ENCODE measurements at places on chromosomes 12 and 14.
A peak's percentile ranks its signal among the peaks of the same experiment; 100 is the strongest.

DNA sequence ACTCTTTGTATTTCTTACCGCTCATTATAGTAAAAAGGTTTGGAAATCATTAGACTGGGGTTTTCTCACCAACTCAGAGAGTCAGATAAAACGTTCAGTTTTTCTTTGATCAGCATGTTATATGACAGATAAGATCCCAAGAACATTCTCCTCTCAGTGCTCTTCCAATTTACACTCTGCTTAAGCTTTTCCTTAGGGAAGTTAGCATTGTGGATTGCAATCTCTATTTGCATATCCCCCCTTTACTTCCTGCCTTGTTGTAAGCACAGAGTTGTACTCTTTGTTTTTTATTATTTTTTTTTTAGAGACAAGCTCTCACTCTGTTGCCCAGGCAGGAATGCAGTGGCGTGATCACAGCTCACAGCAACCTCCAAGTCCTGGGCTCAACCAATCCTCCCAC lies 11.4 kb upstream of the CFAP54 start:
- DNase-seq: no peak

DNA sequence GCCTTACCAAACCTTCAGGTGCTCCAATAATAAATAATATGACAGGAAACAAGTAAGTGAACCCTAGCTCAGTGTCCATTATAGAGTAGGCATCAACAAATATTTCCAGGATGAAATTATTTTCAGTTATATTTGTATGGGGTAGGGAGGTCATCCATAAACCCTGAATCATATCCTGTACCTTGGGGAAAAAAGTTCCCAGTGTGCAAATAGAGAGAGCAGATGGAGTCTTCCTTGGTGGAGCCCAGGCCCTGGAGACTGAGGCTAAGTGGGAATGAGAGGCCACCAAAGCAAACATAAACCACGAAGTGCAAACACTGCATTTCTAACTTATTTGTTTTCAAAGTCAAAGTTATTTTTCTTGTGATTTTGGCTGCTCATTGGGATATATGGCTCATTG lies 8.5 kb upstream of the ERP27 start:
- DNase-seq: no peak

- no peak for DNase-seq
These were observed 7.2 kb upstream of the FNTB start for GRCh38 chr14:64979336-64980074.

DNA sequence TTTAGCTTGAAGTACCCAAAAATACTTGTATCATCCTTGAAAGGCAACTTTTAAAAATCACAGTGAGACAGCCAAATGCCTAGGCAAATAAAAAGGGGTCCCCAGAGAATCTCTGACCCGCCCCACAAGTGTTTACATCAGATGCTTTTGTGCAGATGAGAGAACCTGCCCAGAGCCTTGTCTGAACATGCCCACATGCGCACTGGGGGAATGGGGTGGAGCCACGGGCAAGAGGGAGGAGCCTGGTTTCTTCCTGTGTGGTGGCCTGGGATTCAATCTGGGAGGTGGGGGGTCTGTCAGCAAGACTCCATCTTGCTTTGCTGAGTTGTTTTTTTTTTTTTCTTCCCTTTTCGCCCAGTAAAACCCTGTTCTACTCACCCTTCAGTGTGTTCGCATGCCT lies 381.7 kb upstream of the CCDC196 start:
- DNase-seq: no peak

GRCh38 chr14:103871596-103872480 lies 24.5 kb upstream of the PPP1R13B start:
- DNase-seq: peak; percentile 75

- DNase-seq: no peak
These were observed 87.8 kb upstream of the PSMC1 start for GRCh38 chr14:90168425-90169105.

DNA sequence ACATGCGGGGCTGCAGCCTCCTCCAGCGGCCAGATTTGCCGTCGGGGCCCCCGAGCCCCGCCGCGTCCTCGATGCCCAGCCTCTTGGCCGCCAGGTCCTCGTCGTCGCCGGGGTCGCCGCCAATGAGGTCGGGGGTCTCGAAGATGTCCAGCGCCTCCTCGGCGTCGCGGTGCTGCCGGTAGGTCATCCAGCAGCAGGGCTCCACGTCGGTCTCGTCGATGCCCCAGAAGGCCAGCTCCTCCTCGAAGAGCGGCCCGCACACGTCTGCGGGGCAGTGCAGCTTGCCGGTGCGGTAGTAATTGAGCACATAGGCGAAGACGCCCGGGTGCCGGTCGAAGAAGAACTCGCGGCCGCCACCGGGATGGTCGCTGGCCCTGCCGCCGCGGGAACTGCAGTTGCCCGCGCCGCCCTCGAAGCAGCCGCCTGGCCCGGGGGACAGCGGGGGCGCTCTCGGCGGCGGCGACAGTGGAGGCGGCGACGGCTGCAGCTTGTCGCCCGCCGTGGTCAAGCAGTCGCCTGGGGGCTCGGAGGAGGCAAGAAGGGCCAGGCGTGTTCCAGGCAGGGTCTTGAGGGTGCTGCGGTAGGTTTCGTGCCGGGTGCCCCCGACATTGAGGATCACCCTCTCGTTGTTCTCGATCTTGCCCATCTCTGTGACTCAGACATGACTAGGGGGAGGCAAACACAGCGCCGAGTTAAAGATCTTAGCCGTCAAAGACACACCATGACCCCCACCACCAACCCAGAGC lies 2.1 kb downstream of the KCNC2 start:
- DNase-seq: no peak

- DNase-seq: no peak
These were observed 26.2 kb upstream of the CDKN3 start for GRCh38 chr14:54370323-54371198.

DNA sequence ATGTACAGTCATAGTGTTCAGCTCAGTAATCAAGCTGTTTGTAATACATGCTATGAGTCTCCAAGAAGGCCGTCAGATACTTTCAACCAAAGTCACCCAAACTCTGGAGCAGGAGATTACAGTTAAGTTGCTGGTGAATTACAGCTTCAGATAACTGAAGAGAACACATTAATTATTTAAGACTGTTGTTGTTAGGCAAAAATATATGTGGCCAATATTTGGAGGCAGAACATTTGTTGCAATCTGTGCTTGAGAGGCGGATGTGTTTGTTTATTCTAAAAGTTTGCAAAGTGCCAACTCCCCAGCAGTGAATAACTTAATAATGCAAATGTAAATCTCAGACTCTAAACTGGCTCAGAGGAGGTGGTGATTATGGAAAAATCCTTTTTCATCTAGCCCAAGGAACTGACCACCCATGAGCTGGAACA lies 300.7 kb upstream of the TBX3 start:
- DNase-seq: no peak

DNA sequence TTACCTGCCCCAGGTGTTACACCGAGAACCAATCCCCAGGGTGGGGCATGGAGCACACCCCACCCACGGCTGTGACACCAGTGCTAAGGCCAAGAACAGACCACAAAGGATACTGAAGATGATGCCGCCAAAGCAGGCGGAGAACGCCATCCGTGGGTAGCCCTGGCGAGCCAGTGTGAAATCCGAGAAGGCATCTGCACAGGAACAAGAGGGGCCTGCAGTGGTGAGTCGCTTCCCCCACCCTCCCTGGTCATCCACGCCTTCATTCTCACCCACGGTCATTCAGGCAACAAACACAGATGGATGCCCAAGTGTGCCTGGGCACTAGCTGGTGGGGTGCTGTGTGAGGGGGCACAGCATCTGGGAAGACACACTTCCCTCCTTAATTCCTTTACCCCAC lies 28.5 kb downstream of the SLC8B1 start:
- no peak for DNase-seq

GRCh38 chr12:46518729-46519128 lies 146.2 kb upstream of the SLC38A2 start:
- DNase-seq: no peak

DNA sequence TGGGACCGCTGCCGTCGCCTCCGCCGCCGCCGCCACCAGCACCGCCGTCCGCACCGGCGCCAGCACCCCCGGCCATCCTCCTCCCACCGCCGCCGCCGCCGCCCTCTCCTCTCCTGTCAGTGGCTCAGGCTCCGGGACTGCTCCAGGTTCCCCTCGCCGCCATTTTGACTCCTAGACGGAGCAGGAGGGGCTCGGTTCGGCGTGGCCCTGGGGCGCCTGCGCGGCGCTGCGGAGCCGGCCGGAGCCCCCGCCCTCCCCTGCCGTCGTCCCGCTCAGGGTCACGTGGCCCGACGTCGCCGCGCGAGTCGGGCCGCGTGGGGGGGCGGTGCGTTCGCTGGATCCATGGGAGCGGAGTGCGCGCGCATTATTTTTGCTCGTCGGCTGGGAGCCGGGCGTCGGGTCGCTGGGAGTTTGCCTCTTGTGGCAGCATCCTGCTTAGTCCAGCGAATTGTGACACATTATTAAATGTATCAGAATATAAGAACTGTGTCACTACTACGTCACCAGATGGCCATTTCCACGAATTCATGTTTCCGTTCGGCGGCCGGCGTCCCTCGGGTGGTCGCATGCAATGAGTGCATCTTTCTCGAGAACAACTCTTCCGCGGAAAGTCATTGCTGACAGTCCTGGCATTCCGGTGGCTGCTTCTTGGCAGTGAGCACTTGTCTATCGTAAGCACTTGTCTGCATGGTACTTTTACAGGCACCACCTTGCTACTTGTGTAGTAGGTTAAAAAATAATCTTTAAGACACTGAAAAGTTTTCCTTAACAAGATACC lies at the start of gene BTBD7:
TSS of gene BTBD7 (minus strand) at position 184 of the 778 bp plus-strand sequence. CDS start 36,985 bp downstream, outside the sequence.
- DNase-seq: peak; percentile 93

DNA sequence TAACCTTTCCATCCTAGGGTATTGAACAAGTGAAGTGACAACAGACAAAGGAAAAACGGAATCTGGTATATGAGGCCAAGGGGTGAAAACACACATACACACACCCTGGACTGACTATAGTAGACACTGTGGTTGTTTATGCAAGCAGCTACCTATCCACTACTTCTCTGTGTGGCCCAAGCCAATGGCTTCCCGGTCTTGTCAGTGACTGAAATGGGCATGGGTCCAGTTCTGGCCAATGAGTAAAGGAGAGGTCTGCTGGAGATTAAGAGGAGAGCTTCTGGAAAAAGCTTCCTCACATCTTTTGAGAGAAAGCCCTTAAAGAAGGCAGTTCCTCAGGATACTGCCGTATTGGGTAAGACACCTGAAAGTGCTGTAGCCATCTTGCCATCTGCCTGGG lies 19.3 kb downstream of the MBIP start:
- DNase-seq: no peak

GRCh38 chr12:64825143-64826021 lies 935 bp downstream of the TBC1D30 start:
- DNase-seq: no peak

GRCh38 chr12:117587631-117588287 lies 226.3 kb upstream of the NOS1 start:
- peak; percentile 34 for DNase-seq

DNA sequence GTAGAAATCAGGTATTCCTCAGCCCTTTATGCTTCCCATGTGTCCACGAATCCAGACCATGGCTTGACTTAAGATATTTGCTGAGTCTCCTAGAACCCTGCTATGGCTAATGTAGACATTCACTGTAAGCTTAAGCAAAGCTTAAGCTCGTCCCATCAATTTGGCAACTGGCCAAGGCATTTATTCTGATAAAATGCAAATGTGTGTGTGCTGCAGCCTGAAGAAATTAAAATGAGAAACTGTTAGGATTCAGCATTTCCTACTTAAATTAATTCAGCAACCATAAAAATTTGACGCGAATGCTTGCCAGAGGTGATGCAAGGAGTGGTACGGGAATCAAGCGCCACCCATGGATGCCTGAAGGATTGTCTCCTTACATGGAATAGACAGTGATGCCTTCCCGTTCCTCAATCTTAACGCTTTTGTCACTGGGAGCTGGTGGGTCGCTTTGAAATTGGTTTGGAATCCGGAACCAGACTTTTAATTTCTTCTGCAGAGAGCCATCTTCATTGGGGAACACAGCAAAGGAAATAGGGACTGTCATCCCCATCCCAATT lies 13.2 kb downstream of the HEBP1 start:
- no peak for DNase-seq

DNA sequence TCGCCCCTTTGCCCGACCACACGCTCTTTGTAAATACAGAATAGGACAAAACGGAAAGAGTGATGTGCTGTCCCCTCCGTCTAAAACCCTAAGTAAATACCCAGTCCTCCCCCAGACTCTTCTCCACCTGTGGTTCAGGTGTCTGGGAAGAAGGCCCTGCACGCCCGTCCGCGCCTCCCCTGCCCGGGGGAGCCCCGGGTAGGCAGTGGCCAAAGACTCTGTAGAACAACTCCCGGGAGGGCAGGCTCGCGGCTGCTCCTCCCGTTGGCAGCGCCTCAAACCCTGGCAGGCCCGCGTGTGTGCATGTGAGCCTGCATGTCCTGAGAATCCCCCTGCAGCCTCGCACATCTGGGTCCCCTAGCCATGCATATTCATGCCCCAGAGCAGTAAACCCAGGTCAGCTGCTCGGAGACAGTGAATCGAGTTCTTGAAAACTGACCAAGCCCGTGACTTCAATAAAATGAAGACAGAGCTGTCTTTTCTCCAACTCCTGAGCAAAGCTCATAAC lies 165.8 kb downstream of the MON2 start:
- no peak for DNase-seq

DNA sequence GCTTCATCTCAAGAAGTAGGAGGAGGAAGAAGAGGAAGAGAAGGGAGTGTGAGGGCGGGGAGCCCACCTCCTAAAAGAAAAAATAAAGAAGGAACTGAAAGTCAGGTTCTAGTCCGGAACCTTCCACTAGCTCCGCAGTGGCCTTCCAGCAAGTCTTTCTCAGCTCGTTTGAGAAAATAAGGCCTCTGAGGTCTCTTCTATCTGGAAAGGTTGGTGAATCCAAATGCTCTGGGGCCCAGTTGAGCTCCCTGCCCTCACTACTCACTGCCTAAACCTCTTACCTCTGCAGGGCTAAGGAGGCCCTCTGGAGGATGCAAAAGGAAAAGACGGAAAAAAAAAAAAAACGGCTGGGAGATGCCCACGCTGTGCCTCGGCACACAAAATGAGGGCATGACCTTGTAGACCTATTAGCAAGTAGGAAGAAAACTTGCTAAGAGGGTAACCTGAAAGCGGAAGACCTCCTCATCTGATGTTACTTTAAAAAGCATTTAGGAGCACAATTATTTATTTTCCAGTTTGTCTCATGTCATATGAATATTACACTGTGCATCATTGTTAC lies 35.9 kb downstream of the FBLN5 start:
- DNase-seq: peak; percentile 12

DNA sequence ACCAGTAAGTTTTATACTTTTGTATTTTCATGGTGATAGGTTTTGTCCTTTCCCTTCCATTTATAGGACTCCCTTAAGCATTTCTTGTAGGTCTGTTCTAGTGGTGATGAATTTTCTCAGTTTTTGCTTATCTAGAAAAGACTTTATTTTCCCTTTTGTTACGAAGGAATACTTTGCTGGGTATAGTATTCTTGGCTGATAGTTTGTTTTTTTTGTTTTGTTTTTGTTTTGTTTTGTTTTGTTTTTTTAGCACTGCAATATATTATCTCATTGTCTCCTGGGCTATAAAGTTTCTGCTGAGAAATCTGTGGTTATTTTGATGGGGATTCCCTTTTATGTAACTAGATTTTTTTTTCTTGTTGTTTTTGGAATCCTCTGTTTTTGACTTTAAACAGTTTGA lies 67.7 kb downstream of the FBXO33 start:
- no peak for DNase-seq

Data from stimulated activated CD4-positive, alpha-beta T cell treated with anti-CD3 and anti-CD28 coated beads, Interleukin-2, amount 100 ng/mL, for 48 hours (primary cell).